Bladder microvascular endothelial cell (primary cell): ENCODE measurements at places on chromosomes 3 and 15. TPM values are rescaled to one million over a fixed set of nuclear protein-coding genes. Genes with fewer than 3 reads are reported as not detected.

Gene RPL22L1
- 23.5 and 40.8 TPM in 2 replicates for total RNA-seq

Gene ITPKA
- total RNA-seq: 0.16 and 0.57 TPM in 2 replicates

Gene CAMK2N2
- total RNA-seq: 0.13 TPM in 1 of 2 replicates, not detected in the other

Gene CDCP1
- 0.16 and 0.38 TPM in 2 replicates for total RNA-seq

Gene WHAMM
- 5.2 and 6.9 TPM in 2 replicates for total RNA-seq

Gene SERPINI2
- not detected in 2 replicates for total RNA-seq

Gene KLHL6
- 6.9 and 8.6 TPM in 2 replicates for total RNA-seq

Gene MUC4
- total RNA-seq: 0.06 TPM in 1 of 2 replicates, not detected in the other

Gene ZIC4
- not detected in 2 replicates for total RNA-seq

Gene HRG
- total RNA-seq: not detected in 2 replicates

Gene ARRDC4
- 0.81 and 4.2 TPM in 2 replicates for total RNA-seq

Gene FES
- total RNA-seq: 57.5 and 97.1 TPM in 2 replicates

Gene FYCO1
- 11.7 and 23.7 TPM in 2 replicates for total RNA-seq

Gene RAD18
- 4.4 and 22.0 TPM in 2 replicates for total RNA-seq

Gene CCDC9B
- total RNA-seq: 10.8 and 36.9 TPM in 2 replicates

Gene LRRC2
- under 0.01 and 0.06 TPM in 2 replicates for total RNA-seq

Gene NIT2
- 6.2 and 8.3 TPM in 2 replicates for total RNA-seq

Gene ADGRG7
- not detected in 2 replicates for total RNA-seq

Gene SLITRK3
- total RNA-seq: not detected in 2 replicates

Gene LPP
- 22.5 and 69.1 TPM in 2 replicates for total RNA-seq

Gene OR5K2
- total RNA-seq: not detected in 2 replicates

Gene GPR62
- total RNA-seq: not detected in 2 replicates

Gene GRK7
- under 0.01 TPM in 1 of 2 replicates, not detected in the other for total RNA-seq

Gene FAM43A
- 185 and 261 TPM in 2 replicates for total RNA-seq

Gene EPM2AIP1
- 7.6 and 17.7 TPM in 2 replicates for total RNA-seq

Gene GATA2
- 10.4 and 12.6 TPM in 2 replicates for total RNA-seq

Gene CFAP44
- total RNA-seq: 0.97 and 4.0 TPM in 2 replicates

Gene GOLGA8J
- 0.13 TPM in 1 of 2 replicates, not detected in the other for total RNA-seq

Gene MRPS22
- total RNA-seq: 63.6 and 71.6 TPM in 2 replicates

Gene ARL14
- total RNA-seq: 0.06 TPM in 1 of 2 replicates, not detected in the other

Gene ACKR4
- 0.49 and 0.50 TPM in 2 replicates for total RNA-seq

Gene TMEM212
- not detected in 2 replicates for total RNA-seq

Gene ARNT2
- under 0.01 and 0.44 TPM in 2 replicates for total RNA-seq

Gene CASR
- total RNA-seq: not detected in 2 replicates

Gene ADCY5
- 0.06 TPM in 1 of 2 replicates, not detected in the other for total RNA-seq

Gene MAGEL2
- total RNA-seq: not detected in 2 replicates
